ENCODE measurements at places on chromosomes 12 and 14.

GRCh38 chr12:62028536-62028935, 231.7 kb upstream of the USP15 start:
- no peak for DNase-seq

DNA sequence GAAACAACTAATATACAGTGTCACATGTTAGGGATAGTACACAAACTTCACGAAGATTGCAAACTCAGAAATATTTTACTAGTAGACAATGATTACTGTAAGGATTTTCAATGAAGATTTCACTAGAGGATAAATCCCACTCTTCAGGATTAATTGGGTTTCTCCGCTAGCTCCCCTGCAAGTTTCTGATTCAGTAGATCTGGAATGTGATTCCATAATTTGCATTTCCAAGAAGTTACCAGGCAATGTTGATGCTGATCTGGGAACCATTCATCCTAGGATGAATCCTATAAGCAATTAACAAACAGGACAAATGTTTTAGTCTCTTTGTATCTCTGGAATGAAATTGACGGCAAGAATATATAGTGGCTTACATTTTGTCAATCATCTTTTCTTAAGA, 272.4 kb downstream of the ALX1 start:
- DNase-seq = no peak

- DNase-seq = no peak
Observed at GRCh38 chr12:57983858-57984505, 42.6 kb downstream of the ATP23 start.

GRCh38 chr12:6494968-6495367, 1.1 kb downstream of the NCAPD2 start:
- no peak for DNase-seq

DNA sequence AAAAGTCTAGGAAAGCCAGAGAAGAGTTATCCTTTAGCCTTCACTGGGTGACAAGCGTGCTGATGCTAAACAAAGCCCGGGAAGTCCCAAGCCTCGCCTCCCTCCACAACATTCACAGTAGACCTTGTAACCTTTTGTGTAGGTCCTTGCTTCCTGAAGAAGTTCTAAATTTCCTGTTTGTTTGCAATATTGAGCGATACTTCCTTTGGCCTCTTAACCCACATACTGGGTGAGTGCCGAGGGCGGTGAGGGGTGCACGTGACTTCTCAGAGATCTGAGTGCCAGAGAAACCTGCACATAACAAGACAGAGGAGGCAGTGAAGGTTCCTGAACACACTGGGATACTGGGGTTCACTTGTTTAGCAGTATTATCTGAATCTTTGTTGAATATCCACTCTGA, 134.3 kb downstream of the PLXNC1 start:
- DNase-seq = no peak

DNA sequence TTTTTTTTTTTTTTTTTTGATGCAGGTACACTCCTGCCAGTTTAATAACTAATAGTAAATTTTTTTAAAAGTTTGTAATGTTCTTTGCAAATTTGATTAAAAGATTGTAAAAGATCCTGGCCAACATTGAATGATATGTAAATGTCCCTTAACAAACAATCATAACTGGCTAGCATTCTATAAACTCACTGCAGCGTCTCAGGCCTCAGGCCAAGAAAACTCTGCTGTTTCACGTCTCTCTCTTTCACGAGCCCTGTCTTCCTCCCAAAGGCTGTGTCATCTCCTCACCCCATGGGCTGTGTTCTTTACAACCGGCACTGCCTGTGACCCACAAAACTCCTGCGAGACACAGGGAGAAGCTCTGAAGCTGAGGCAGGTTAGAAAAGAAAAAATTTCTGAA, 103.3 kb downstream of the NUAK1 start:
- no peak for DNase-seq

DNA sequence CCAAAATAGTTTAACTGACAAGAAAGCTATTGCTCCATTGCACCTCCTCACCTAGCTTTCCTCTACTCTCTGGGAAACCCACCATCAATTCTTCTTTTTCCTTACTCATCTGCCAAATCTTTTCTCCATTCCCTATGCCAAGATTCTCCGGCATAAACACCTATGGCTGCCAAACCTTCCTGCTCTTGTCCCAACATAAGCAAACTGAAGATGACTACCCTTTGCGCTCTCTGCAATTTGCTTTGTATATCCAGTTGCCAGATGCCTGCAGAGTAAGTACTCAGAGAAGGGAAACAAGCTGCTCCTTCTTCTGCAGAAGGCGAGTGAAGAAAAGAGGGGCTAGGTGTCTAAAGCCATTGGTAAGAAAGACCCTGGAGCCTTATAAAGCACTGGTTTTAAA, 11.5 kb downstream of the PTGER2 start:
- no peak for DNase-seq

DNA sequence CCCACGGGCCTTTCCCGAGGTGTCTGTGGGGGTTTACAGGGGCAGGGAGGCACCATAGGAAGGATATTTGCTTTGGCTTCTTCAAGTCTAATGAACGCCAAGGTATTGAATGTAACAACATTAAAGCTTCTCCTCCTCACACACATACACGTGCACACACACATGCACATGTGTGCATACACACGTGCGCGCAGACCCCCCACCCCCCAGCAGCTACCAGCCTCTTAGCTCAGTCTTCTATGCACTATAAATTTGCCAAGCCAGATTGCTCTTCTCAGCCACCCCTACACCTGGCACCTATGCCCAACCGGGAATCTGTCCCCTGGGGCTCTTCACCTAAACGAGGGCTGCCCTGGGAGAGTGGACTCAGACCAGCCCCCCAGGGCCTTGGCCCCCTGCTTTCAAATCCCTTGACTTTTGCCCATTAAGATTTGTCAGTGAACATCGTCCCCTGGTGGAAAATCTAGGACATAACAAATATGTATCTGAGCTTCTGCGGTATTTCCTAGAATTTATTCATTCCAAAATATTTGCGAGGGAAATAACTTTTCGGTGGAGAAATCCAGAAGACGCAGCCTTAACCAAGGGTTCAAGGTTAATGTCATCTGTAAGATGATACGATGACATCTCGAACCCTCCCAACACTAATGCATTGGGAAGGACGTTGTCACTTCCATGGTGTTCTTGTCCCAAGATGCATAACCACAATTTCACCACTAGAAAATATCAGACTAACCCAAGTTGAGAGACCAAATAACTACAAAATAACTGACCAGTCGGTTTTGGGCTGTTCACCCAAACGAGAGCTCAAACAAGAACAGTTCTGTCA, 330.4 kb downstream of the MED13L start:
- no peak for DNase-seq

DNA sequence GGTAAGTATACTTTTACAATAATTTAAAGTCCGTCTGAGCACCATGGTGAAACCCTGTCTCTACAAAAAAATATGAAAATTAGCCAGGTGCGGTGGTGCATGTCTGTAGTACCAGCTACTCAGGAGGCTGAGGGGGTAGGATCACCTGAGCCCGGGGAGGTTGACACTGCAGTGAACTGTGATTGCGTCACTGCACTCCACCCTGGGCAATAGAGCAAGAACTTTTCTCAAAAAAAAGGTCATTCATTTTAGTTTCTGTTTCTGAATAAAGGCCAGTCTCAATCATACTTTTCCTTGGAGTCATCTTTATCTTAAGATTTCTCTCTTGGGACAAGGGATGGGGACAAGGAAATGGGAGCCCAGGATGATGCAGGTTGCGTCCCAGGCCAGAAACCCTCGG, 12.9 kb downstream of the ANKRD13A start:
- no peak for DNase-seq

DNA sequence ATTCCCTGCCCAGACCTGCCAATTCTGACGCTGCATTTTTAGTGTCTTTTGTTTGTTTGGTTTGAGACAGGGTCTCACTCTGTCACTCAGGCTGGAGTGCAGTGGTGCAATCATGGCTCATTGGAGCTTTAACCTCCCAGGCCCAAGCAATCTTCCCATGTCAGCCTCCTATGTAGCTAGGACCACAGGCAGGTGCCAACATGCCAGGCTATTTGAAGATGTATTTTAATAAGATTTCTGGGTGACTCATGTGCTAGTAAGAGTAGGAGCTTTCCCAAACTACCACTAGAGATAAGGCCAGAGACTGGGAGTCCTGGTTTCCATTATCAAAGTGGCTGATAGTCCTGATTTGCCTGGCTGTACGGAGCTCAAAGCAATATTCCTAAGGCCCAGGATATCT, 693.3 kb downstream of the MED13L start:
- DNase-seq = no peak

- no peak for DNase-seq
Observed at GRCh38 chr14:90911121-90911520, 94.9 kb upstream of the TTC7B start.

GRCh38 chr14:28436821-28437220, 329.8 kb upstream of the FOXG1 start:
- DNase-seq = no peak

- DNase-seq = peak; percentile 13
Observed at GRCh38 chr14:104598910-104599273, 5.7 kb downstream of the TMEM179 start.

- no peak for DNase-seq
Observed at GRCh38 chr12:76259660-76260389, 88.4 kb downstream of the BBS10 start.

- DNase-seq = no peak
Observed at GRCh38 chr12:85130646-85131045, 94.5 kb downstream of the LRRIQ1 start.

DNA sequence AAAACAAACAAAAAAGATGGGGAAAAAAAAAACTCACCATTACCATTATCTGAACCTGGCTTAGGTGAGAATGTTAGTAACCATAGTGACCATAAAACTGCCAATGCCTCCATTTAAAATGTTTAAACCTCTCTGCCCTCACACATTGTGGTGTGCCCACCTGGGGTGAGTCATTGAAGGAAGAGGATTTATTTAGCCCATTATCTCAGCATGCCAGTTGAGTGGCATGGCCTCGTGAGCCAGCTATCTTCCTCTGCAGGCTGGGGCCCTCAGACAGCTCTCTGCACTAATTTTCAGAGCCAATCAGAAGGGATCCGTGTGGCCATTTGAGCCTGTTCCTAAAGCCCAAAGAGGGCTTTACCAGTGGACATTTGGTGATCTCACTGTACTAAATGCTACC, 81.8 kb upstream of the CCDC198 start:
- peak; percentile 22 for DNase-seq

DNA sequence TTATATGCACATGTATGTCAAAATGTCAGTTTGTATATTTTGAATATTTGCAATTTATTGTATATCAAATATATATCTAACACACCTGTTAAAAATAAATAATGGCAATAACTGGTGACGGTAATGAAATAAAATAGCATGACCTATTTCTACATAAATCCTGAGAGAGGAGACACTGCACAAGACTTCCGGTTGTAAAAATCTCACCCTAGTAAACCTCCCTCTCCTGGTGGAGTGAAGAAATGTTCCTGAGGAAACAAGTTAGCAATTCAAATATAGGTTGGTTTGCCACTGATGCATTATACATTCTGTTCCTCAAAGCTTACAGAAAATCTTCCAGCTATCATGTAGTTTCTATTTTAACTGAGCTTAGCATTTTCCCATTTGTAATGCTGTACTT, 166.1 kb upstream of the SYT10 start:
- DNase-seq = no peak

- no peak for DNase-seq
Observed at GRCh38 chr14:33568935-33569579, 381.8 kb downstream of the EGLN3 start.

Data from left cardiac atrium (tissue), 4 donors.